ENCODE measurements at places on chromosomes 16 and 17.
A peak's percentile ranks its signal among the peaks of the same experiment; 100 is the strongest.

GRCh38 chr17:20109076-20109475 is 99.9 kb downstream of the SPECC1 start:
- DNase-seq = no peak

- no peak for DNase-seq
These were observed 114.3 kb downstream of the MGAT5B start for GRCh38 chr17:76982408-76983074.

DNA sequence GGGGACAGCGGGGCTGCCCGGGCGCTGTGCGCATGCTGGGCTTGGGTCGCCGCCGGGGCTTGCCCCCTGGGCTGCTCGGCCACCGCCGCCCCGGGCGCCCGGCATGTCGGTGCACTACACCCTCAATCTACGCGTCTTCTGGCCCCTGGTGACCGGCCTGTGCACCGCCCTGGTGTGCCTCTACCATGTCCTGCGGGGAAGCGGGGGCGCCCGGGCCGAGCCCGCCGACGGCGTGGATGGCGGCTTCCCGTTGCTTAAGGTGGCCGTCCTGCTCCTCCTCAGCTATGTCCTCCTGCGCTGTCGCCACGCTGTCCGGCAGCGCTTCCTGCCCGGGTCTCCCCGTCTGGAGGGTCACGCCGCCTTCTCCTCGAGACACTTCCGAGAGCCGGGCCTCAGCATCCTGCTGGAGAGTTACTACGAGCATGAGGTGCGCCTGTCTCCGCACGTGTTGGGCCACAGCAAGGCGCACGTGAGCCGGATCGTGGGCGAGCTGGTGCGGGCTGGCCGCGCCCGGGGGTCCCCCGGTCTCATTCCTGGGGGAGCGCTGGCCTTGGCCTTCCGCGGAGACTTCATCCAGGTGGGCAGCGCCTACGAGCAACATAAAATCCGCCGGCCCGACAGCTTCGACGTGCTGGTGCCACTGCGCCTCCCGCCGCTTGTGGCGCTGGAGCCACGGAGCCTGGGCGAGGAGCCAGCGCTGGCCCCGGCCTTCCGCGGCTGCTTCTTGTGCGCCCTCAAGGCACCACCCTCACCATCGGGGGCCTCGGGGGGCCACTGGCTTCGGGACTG is 789 bp downstream of the ITPRIPL2 start:
- peak; percentile 68 for DNase-seq

DNA sequence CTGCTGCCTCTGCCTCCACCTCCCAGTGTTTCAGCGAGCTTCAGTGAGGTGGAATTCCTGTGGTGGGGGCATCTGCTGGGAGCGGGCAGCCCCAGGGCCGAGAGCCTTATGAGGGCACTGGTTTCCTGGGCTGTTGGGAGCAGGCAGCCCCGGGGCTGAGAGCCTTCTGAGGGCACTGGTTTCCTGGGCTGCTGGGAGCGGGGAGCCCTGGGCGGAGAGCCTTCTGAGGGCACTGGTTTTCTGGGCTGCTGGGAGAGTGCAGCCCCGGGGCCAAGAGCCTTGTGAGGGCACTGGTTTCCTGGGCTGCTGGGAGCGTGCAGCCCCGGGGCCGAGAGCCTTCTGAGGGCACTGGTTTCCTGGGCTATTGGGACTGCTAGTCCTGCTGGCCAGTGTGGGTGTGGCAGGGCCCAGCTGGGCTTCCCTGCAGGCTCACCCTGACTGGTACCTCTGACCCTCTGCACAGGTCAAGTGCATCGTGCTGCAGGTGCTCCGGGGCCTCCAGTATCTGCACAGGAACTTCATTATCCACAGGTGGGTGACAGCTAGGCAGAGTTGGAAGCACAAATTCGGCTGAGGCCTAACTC is 5.6 kb downstream of the CDK10 start:
- no peak for DNase-seq

All from body of pancreas (tissue), 4 donors.